ENCODE measurements at places on chromosomes 13 and 19.

GRCh38 chr13:25518441-25518840, 146.7 kb downstream of the ATP8A2 start:
- DNase-seq: no peak

DNA sequence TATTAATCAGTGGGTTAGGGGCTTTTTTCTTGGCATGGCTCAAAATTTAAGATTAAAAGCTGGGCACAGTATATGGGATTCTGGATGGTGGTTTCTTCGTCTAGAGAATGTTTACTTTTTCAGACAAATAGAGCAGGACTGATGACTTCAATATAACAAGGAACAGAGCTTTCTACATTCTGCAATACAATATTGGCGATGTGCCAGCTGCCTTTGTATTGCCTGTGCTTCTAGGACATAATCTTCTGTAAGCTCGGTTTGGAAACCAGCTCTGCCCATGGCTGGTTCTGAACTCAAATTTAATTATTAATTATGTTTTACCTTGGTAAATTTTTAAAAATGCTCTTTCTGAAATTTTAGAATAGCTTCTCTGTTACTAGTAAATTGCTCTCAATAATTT, 139.1 kb upstream of the TRPC4 start:
- DNase-seq: no peak

- no peak for DNase-seq
Observed at GRCh38 chr13:41019578-41020347, 647 bp upstream of the ELF1 start.

DNA sequence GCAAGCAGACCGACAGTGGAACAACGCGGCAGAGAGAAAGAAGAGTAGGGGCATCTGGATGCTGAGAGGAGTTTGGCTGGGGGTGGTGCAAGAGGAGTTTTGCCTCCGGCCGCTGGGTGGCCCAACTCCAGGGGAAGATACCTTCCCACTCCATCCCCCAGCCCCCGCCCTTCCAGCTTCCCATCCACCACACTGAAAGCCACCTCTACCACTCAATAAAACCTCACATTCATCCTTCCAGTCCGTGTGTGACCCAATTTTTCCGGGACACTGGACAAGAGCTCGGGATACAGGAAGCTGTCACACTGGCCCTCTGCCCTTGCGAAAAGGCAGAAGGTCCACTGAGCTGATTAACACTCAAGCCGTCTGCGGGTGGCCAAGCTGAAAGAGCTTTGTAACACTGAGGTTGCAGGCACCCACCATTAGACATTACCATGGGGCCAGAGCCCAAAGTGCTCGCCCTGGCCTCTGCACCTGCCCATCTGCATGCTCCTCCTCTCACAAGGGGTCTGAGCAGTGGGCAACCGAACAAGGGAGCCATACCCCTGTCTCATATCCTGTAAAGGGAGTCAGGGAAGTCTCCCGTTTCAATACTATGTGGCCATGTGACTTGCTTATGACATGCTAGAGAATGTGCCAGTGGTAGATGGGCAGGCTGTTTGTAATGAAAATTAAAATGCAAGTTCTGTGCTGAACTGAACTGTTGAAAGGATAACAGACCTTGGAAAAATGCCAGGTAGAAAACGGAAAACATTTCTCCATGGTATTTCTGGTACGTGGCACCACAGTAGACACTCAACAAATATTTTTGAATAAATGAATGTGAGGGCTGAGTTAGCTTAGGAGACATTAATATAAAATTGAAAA, 205.1 kb upstream of the STARD13 start:
- no peak for DNase-seq

- peak; percentile 8 for DNase-seq
Observed at GRCh38 chr19:27972291-27973040, 1240.5 kb downstream of the UQCRFS1 start.

DNA sequence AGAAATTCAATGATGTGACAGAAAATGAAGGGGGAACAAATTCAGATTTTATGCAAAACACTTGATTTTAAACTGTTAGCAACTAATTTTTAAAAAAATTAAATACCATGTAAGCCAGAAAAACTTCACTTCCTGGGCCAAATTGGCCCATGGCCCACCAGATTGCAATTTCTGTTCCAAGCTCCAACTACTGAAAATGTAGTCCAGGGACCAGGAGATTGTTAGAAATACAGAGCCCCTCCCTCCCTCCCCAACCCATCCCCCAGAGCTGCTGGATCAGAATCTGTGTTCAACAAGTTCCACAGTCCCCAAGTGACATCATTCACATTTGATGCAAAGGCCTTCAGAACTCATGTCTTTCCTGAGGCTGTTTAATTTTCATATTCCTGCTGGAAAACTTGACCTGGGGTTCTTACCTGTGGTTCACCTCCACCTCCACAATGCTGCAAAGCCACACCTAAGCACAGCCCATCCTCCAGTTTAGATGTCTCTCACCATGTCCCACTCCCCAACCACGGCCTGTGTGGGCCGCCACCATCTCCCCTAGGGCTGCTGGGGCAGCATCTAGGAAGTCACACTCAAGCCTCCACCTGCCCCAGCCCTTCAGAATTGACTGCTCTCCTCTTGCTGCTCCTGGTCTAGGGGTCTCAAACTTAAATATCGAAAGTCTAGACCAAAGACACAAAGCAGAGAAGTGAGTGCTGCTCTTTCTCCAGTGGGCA, 482.0 kb downstream of the UQCRFS1 start:
- no peak for DNase-seq

GRCh38 chr13:108960006-108960405, 330.6 kb downstream of the MYO16 start:
- no peak for DNase-seq

DNA sequence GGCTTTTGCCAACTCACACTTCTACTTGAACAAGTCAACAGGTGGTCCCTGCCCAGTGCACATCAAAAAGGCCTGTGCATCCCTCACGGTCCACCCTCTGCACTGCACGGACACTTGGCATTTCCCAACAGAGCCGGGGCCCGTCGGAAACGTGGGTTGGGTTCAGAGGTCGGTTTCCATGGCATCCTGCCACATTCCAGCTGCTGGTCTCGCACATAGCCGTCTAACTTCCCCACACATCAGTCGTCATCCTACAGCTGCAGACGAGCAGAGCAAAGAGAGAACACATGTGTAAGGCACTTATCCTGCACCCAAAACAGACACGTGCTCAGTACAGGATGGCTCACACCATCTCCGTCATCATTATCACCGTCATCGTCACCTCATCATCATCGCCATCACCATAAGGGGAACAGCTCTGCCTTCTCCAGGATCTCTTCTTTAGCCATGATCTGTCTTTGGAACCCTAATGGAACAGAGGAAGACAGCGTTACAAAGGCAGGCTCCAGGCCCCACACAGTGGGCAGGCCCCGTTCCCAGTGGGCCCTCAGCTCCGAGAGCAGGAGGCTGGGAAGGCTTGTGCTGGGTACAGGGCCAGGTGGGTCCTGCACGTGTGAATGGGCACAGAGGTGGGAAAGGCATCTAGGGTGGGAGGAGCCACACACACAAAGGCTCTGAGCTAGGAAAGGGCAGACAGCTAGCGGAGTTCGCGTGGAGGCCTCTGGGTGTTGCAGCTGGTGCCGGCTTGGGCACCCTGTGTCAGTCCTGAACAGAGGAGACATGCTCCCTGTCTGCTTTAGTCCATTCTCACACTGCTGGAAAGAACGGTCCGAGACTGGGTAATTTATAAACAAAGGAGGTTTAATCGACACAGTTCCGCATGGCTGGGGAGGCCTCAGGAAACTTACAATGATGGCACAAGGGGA, 170.8 kb upstream of the SOX1 start:
- DNase-seq: no peak

GRCh38 chr13:36288794-36289391, 8.7 kb downstream of the CCDC169 start:
- DNase-seq: no peak

- no peak for DNase-seq
Observed at GRCh38 chr19:11252665-11253355, 9.5 kb downstream of the DOCK6 start.

- peak; percentile 79 for DNase-seq
Observed at GRCh38 chr13:94481941-94482340, 2.5 kb upstream of the DCT start.

DNA sequence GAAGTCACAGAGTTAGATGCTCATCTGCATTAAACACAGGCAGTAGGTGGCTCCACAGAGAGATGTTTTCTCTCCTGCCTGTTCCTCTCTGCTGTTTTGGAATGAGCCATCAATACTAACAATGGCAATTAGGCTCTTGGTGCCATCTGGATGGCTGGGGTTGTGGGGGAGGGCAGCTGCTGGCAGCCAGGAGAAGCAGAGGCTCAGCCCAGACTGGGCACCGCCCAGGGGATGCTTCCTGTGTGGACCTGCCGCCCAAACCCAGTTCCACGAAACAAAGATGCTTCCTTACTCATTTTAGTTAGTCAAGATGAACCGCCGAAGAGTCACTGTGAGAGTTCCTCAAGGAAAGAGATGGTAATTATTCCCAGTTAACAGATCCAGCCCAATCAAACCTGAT, 50.8 kb upstream of the PCDH8 start:
- DNase-seq: no peak

DNA sequence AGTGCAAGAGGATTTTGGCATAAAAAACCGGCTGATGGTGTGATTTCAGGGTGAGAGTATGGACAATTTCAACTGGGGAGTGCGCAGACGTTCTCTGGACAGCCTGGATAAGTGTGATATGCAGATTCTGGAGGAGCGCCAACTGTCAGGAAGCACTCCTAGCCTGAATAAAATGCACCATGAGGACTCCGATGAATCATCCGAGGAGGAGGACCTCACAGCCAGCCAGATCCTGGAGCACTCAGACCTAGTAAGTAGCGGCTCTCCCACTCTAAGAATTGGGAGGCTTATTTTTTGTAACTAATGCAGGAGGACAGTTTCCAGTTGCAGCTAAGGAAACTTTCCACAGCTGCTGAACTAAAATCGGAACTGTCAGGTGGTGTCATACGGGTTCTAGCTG, 53.6 kb downstream of the ZAR1L start:
- DNase-seq: peak; percentile 79

DNA sequence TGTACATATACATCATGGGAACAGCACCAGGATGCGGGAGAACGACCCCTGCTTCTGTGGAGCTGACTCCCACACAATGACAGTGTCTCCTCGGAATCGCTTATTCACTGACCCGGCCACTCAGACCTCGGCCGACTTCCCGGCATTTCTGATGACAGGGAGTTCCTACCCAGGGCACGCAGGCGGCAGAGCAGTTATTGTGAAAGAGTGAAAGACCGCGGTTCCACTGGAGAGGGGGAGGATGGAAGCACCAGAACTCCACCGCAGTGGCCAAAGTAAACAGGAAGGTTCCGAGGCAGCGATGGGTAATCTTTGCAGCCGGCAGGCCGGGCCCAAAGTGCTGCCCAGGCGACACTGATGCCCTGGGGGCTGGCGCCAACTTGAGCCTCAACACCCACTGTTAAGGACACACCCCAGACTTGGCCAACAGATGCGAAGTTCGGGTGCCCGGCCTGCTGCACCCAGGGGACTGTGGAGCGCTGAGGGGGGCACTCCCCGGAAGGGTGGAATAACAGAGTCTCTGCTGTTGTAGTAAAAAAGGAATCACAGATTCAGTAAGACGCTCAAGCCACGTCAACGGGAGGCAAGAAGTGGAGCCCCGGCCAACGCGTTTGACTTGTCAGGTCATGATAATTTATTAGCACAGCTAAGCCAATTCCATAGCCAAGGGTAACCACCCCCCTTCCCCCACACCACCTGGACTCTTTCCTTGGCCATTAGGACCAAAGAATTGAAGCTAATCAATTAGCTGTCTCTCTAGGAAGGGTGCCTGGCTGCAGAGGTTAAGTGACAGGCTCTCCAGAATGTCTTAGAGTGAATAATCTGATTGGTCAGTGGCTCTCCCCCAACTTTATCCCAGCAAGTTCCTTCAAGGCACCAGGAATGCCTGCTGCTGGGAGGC, 5.8 kb downstream of the MLLT1 start:
- peak; percentile 81 for DNase-seq

GRCh38 chr13:77584106-77584505, 48.6 kb downstream of the SCEL start:
- DNase-seq: no peak

DNA sequence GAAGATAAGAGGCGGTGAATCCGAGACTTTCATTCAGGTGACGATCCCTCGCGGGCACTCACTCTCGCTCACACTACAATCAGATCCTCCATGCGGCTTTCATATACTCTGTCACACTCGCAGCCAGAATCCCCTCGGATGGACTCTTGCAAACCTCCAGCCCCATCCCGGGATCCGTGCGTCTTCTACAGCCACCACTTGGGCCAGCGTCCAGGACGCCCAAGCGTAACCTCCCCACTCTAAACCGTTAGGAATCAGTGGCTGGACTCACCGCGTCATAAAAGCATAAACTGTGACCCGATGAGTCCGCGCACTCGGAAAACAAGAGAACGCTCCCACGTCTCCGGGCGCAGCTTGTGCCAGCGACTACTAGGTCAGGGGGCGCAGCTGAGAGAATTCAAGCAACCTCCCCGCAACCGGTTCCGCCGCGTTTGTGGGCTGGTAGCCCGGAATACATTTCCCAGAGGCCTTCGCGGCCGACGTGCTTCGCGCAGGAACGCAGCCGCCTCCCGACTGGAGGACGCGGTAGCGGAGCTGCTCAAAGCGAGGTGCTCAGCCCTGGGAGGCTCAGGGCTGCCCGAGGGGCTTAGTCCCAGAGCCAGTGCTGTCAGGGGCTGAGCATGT, 27.6 kb downstream of the ZNF607 start:
- DNase-seq: peak; percentile 73

DNA sequence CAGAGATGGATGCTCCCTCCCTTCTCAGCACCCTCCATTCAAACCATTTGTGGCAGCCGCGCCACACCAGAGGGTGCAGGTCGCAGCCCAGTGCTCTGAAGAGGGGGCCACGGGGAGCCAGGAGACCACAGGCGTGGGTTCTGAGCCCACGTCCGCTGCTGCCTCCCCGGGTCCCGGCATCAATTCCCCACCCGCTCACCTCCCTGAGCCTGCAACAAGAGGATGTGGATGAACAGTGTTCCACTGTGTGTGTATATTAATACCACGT, 120.1 kb upstream of the VSTM2B start:
- DNase-seq: no peak

DNA sequence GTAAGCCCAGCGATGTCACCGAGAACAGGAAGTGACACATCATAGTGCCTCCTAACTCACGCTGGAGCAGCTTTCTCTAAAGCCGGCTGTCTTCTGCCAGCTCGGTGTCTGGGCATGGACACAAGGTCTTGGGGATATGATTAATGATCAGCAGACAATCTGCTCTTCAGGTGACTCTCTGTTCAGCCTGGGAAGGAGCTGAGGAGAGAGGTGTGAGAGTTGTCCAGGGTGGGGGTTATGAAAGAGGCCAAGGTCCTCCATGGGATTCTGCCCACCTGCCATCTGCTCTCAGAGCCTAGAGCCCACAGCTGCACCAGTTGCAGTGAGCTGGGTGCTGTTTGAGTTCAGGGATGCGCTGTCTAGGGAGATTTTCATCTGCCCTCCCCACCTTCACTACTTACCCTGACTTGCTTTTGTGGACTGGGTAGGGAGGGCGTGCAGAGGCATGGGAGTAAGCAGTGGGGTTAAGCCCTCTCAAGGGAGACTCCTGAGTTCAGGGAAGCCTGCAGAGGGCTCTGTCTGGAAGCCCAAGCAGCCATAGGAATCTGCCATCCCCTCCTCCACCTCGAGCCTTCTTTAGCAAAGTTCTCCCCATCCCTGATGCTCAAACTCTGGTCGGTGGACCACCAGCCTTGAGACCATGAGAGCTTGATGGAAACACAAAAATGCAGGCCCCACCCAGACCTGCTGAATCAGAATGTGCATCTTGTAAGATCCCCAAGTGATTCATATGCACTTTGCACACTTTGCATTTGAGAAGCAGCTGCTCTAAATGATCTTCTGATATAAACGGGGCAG, 539.7 kb downstream of the RFC3 start:
- peak; percentile 43 for DNase-seq

- DNase-seq: no peak
Observed at GRCh38 chr19:57436417-57436816, 1.3 kb downstream of the ZNF749 start.

All from skeletal muscle cell (primary cell).